RPMI7951 (cell line): ENCODE measurements at places on chromosomes 16 and 17. TPM values are rescaled to one million over a fixed set of nuclear protein-coding genes. Genes with fewer than 3 reads are reported as not detected.

GRCh38 chr17:66301367-66301863, 998 bp upstream of the PRKCA start:
- no peak for DNase-seq

GRCh38 chr17:38852771-38853291, 690 bp downstream of the RPL23 start:
- DNase-seq = no peak

- DNase-seq = no peak
These were observed 137.3 kb upstream of the CIBAR2 start for GRCh38 chr16:85249418-85250146.

- DNase-seq = no peak
These were observed 8.5 kb downstream of the TUBG1 start for GRCh38 chr17:42617956-42618431.

- DNase-seq = no peak
These were observed 438 bp upstream of the KCNJ12 start for GRCh38 chr17:21375757-21376080.

- no peak for DNase-seq
These were observed 36.2 kb downstream of the ADCY7 start for GRCh38 chr16:50302472-50303005.

GRCh38 chr17:59666235-59666634, 41.0 kb downstream of the PTRH2 start:
- DNase-seq = peak; percentile 30

DNA sequence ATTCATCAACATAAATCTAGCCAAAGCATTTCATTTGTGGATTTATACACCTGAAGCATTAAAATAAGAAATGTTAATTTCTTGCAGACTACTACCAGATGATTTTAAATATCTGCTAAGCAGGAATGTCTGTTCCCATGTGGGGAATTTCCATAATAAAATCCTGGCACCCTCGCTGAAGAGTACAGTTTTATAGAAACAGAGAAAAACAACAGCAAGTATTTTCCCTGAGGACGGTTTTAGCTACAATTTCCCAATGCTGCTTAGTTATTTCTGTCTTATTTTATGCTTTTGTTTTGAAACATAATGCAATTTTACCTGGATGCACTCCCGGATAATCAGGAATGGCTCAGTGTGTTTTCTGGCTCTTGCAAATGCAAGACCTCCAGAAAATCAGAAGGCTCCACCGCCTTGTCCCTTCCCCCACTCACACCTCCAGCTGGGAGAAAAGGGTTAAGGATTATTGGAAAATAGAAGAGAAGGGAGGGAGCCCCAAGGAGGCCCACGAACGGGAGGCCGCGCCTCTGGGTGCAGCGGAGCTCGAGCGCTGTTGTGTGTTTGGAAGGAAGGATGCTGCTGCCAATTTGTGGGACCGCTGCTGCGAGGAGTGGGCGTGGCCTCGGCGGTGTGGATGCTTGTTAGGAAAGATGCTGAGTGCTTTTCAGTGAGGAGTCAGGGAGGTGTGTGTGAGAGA, at the start of gene CNTNAP4:
CNTNAP4 (plus strand) TSS at position 657 of the 694 bp plus-strand sequence. CDS start 262 bp downstream, outside the sequence.
- no peak for DNase-seq

Gene TBC1D28
- total RNA-seq = not detected in 2 replicates

Gene GALR2
- total RNA-seq = not detected in 2 replicates

Gene SLC47A2
- total RNA-seq = not detected in 2 replicates

Gene C16orf74
- total RNA-seq = 3.9 and 6.2 TPM in 2 replicates

Gene CHP2
- not detected in 2 replicates for total RNA-seq

Gene PRPSAP1
- 54.8 and 55.7 TPM in 2 replicates for total RNA-seq

Gene RAMP2
- 1.4 and 2.4 TPM in 2 replicates for total RNA-seq

Gene GLIS2
- 0.24 and 0.49 TPM in 2 replicates for total RNA-seq
